Camera-type eye (tissue), 1 donor: ENCODE measurements at places on chromosomes 2 and 18. TPM values are rescaled to one million over a fixed set of nuclear protein-coding genes. Genes with fewer than 3 reads are reported as not detected.

ELOA2 gene
- total RNA-seq, result not detected

C2orf80 gene
- total RNA-seq, result not detected

PER2 gene
- total RNA-seq, result 18.4 TPM

PTPN4 gene
- total RNA-seq, result 129 TPM

CNDP1 gene
- total RNA-seq, result 9.9 TPM

LRRC30 gene
- total RNA-seq, result 0.49 TPM

LYPD6B gene
- 6.8 TPM for total RNA-seq

CABLES1 gene
- total RNA-seq, result 18.5 TPM

RPIA gene
- total RNA-seq, result 17.0 TPM

RND3 gene
- total RNA-seq, result 82.1 TPM

GPR45 gene
- not detected for total RNA-seq

KCNG3 gene
- total RNA-seq, result 2.0 TPM

WDR43 gene
- total RNA-seq, result 51.7 TPM

CHRNA1 gene
- total RNA-seq, result 9.1 TPM

RIF1 gene
- 98.9 TPM for total RNA-seq

HOXD3 gene
- 3.0 TPM for total RNA-seq

CAPG gene
- 27.8 TPM for total RNA-seq

TRIM43 gene
- total RNA-seq, result not detected

RAX gene
- 111 TPM for total RNA-seq

CCDC85A gene
- total RNA-seq, result 14.0 TPM

MMADHC gene
- 99.6 TPM for total RNA-seq

EN1 gene
- total RNA-seq, result 0.16 TPM

TRABD2A gene
- total RNA-seq, result 0.77 TPM

NGEF gene
- 10.0 TPM for total RNA-seq

PSMA8 gene
- total RNA-seq, result not detected

ADGRF3 gene
- total RNA-seq, result not detected

OXER1 gene
- 4.3 TPM for total RNA-seq

ANKRD30BL gene
- total RNA-seq, result 7.3 TPM

COL3A1 gene
- total RNA-seq, result 7,166 TPM

ICOS gene
- 0.11 TPM for total RNA-seq

ARHGAP15 gene
- 20.8 TPM for total RNA-seq

ATG16L1 gene
- 49.8 TPM for total RNA-seq

CRYGD gene
- total RNA-seq, result 823 TPM

TMEFF2 gene
- 12.6 TPM for total RNA-seq

SNED1 gene
- total RNA-seq, result 16.0 TPM

DAW1 gene
- total RNA-seq, result 0.44 TPM
